ENCODE measurements at places on chromosomes 1 and 21. TPM values are rescaled to one million over a fixed set of nuclear protein-coding genes. Genes with fewer than 3 reads are reported as not detected.

- DNase-seq, result no peak
- H3K4me3 ChIP-seq, result no peak overlapping the region
- H3K36me3 ChIP-seq, result no peaks in the 10 kb centered on the region
- no peaks in the 10 kb centered on the region for H3K4me1 ChIP-seq
- no peak overlapping the region for H3K27ac ChIP-seq
Measured at GRCh38 chr1:153100245-153100644, 5.9 kb upstream of the SPRR2E start.

- H3K4me3 ChIP-seq, result no peak overlapping the region
- peaks cover 3% of the 10 kb centered on the region for H3K36me3 ChIP-seq
- H3K4me1 ChIP-seq, result no peaks in the 10 kb centered on the region
- DNase-seq, result peak; percentile 42
Measured at GRCh38 chr1:77825131-77825709, 45.8 kb downstream of the MIGA1 start.

- H3K4me3 ChIP-seq, result no peak overlapping the region
- no peak overlapping the region for H3K27ac ChIP-seq
- no peaks in the 10 kb centered on the region for H3K4me1 ChIP-seq
- H3K27me3 ChIP-seq, result peaks cover 24% of the 10 kb centered on the region
Measured at GRCh38 chr1:236773919-236774318, 21.2 kb upstream of the MTR start.

DNA sequence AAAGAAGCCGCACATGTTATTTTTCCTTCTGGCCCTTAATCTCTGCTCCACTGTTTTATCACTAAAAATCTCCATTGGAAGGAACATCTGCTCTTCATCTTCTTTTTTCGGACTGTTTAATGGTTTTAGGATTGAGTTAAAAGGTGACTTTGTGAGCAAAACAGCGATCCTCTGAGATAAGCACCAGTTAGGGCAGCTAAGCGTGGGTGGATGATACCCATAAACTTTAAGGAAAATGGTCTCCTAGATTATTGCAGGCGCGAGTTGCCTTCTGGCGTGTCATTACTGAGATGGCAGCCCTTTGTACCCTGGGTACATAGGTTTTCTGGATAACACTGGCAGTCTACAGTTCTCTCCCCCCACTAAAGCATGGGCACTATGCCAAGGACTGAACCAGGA is 44.0 kb upstream of the HMGB4 start:
- no peak overlapping the region for H3K27ac ChIP-seq
- H3K27me3 ChIP-seq, result peaks cover 8% of the 10 kb centered on the region
- no peak overlapping the region for H3K4me3 ChIP-seq
- no peaks in the 10 kb centered on the region for H3K4me1 ChIP-seq

DNA sequence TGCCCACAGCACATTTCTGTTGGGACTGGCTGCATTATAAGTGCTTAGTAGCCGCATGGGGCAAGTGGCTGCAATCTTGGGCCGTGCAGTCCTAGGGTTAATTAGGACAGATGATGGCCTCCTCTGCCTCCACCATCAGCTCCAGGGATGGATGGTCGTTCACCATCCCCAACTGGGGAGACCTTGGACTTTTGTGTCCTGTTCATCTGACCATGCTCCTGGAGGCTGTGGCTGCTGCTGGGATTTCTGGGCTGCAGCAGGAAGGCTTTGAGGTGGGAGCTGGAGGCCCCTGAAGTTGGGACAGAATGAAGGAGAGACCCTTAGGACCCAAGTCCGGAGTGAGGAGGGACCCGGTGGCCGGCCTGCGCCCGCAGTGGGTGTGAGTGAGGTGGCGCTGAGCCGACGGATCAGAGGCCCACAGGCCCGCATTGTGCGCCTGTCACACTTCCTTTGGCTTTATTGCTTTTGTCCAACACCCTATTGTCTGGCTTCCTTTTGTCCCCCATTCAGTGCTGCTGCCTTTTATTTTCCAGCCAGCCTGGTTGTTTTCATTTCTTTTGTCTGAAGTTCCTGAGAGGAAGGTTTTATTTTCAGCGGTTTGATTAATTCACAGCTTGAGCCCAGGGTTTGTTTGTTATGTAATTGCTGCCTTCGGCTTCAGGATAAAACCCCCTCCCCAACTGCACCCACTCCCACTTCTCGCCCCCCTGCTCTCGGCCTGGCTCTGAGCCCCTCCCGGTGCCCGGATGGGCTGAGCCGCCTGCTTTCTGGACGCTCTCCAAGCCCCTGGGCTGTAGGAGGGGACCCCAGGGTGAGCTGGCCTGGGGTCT is 35.6 kb downstream of the SOX13 start:
- H3K27me3 ChIP-seq, result peaks cover 4% of the 10 kb centered on the region
- no peak overlapping the region for H3K4me3 ChIP-seq
- peaks cover 8% of the 10 kb centered on the region for H3K4me1 ChIP-seq
- no peak overlapping the region for H3K27ac ChIP-seq

GRCh38 chr21:19228226-19228625 is 824.6 kb upstream of the TMPRSS15 start:
- H3K27ac ChIP-seq, result no peak overlapping the region
- no peaks in the 10 kb centered on the region for H3K36me3 ChIP-seq
- H3K4me3 ChIP-seq, result no peak overlapping the region
- no peaks in the 10 kb centered on the region for H3K4me1 ChIP-seq
- no peaks in the 10 kb centered on the region for H3K27me3 ChIP-seq

DNA sequence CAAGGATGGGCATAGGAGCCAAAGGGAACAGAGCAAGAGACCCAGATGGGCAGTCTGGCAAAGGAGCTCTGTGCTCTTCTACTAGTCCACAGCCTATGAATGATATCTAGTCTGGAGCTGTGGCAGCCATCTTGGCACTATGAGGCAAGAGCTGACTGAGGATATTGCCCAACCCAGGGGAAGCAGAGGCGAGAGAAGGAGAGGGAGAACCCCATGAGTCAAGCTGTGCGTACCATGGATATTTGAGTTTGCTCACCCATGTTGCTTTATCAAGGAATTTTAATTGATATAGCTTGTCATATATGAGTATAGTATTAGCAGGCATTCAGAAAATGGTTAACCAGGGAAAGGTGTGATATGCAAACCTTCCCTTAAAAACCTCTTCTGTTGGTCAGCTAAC is 420.9 kb downstream of the PRDM2 start:
- H3K36me3 ChIP-seq, result no peaks in the 10 kb centered on the region
- no peaks in the 10 kb centered on the region for H3K4me1 ChIP-seq
- no peak for DNase-seq
- peaks cover 20% of the 10 kb centered on the region for H3K27me3 ChIP-seq

- H3K4me3 ChIP-seq, result no peak overlapping the region
- H3K4me1 ChIP-seq, result no peaks in the 10 kb centered on the region
- no peaks in the 10 kb centered on the region for H3K27me3 ChIP-seq
- DNase-seq, result no peak
- no peak overlapping the region for H3K27ac ChIP-seq
Measured at GRCh38 chr1:89975540-89976125, 19.3 kb upstream of the ZNF326 start.

- H3K36me3 ChIP-seq, result peaks cover 32% of the 10 kb centered on the region
- no peak overlapping the region for H3K4me3 ChIP-seq
- H3K27me3 ChIP-seq, result no peaks in the 10 kb centered on the region
Measured at GRCh38 chr1:15916916-15917315, 59.0 kb downstream of the ZBTB17 start.

DNA sequence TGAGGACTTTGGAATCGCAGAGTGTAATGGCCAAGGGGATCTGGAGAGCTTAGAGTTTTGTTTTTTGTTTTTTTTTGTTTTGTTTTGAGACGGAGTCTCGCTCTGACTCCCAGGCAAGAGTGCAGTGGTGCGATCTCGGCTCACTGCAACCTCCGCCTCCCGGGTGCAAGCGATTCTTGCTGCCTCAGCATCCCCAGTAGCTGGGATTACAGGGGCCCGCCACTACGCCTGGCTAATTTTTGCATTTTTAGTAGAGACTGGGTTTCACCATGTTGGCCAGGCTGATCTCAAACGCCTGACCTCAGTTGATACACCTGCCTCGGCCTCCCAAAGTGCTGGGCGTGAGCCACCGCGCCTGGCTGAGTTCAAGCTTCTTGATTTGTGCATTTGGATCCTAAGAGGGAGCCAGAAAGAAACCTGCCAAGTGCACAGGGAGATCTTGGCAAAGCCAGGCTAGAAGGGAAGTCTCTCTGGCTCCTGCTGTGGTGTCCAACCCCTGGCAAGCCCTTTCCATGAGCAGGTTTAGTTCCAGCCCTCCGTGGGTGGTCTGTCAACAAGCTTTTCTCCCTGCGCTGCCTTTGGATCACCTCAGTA is 852 bp downstream of the FAAH start:
- peaks cover 22% of the 10 kb centered on the region for H3K27me3 ChIP-seq
- peak overlapping the region; percentile 25 for H3K4me3 ChIP-seq
- no peak overlapping the region for H3K27ac ChIP-seq
- peaks cover 5% of the 10 kb centered on the region for H3K4me1 ChIP-seq
- peaks cover 18% of the 10 kb centered on the region for H3K36me3 ChIP-seq
- no peak for DNase-seq

GRCh38 chr1:55631509-55631908 is 416.3 kb upstream of the USP24 start:
- no peak overlapping the region for H3K4me3 ChIP-seq
- no peaks in the 10 kb centered on the region for H3K36me3 ChIP-seq
- no peak for DNase-seq
- H3K27me3 ChIP-seq, result peaks cover 13% of the 10 kb centered on the region

- peaks cover 9% of the 10 kb centered on the region for H3K27me3 ChIP-seq
- peaks cover 52% of the 10 kb centered on the region for H3K4me1 ChIP-seq
- H3K36me3 ChIP-seq, result peaks cover 27% of the 10 kb centered on the region
Measured at GRCh38 chr1:6460301-6461050, 5.5 kb downstream of the TNFRSF25 start.

DNA sequence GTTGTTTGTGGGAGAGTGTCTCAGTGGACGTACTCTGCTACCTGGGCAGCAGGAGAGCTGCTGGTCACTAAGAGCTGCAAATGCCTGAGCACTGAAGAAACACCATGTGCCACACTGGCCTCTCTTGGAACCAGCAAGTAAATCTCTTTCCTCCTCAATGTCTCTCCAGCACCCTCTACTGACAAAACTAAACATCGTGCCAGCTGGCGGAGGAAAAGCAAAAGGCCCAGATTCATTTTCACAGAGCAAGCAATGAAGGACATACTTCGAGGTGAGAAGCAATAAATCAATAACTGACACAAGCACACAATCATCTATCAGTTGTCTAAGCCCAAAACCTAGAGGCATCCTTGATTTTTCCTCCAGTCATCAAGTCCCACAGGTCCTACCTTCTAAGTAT is 78.1 kb downstream of the RERE start:
- no peak overlapping the region for H3K4me3 ChIP-seq
- peaks cover 12% of the 10 kb centered on the region for H3K4me1 ChIP-seq
- peaks cover 10% of the 10 kb centered on the region for H3K36me3 ChIP-seq
- H3K27me3 ChIP-seq, result no peaks in the 10 kb centered on the region
- H3K27ac ChIP-seq, result no peak overlapping the region
- DNase-seq, result no peak

- H3K27ac ChIP-seq, result no peak overlapping the region
- H3K4me1 ChIP-seq, result peaks cover 34% of the 10 kb centered on the region
- peaks cover 5% of the 10 kb centered on the region for H3K27me3 ChIP-seq
- no peaks in the 10 kb centered on the region for H3K36me3 ChIP-seq
Measured at GRCh38 chr1:186615332-186615731, 64.9 kb downstream of the PTGS2 start.

DNA sequence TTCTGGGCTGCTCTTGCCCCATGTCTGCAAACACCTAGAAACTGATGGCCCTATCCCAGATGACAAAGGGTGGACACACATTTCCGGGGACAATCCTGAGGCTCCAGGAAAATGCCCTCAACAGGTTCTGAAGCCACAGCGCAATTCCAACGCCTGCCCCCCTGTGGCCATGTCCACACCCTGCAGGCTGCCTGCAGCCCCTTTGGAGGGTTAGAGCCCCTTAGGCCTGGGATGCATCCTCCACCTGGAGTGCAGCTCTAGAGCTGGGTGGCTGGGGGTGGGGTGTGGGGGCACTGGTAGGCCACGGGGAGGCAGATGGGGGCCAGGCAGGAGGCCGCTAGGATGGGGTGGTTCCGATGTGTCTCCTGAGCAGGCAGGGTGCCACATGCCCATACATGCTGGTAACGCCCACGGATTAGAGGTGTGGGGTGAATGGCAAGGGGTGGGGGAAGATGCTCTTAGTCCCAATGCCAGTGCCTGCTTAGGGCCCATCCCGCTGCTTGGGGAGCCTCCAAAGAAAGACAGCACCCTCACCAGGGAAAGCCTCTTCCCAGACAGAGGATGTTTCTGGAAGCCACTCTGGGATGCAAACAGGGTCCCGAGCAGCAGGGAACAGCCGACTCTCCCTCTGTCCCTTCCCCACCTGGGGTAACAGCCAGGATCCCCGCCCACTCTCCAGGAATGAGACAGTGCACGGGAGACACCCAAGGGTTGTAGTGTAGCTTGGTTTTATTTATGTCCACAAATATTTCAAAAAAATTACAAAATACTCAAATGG is 34.0 kb downstream of the SLC45A1 start:
- peaks cover 4% of the 10 kb centered on the region for H3K4me1 ChIP-seq
- H3K4me3 ChIP-seq, result no peak overlapping the region
- peaks cover 5% of the 10 kb centered on the region for H3K36me3 ChIP-seq

DNA sequence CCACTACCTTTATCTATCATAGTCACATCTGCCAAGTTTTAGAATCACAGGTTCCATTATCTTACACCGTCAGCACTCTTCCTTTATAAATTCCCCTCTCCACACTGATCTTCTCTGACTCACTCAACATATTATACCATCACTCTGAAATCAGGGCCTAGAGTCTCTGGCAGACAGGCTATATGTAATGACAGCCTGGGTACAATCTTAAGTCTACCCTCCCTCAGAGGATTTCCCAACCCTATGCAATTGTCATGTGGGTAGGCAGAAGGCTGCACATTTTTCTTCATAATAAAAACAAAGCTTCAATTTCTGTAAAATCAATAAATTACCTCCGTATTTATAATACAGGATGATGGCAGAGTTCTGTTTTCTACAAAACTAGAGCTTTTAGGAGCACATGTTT is 138.0 kb downstream of the RERE start:
- DNase-seq, result no peak
- no peak overlapping the region for H3K4me3 ChIP-seq
- H3K27me3 ChIP-seq, result no peaks in the 10 kb centered on the region
- H3K4me1 ChIP-seq, result peaks cover 28% of the 10 kb centered on the region
- no peak overlapping the region for H3K27ac ChIP-seq

GRCh38 chr1:193519922-193520321 is 333.5 kb upstream of the B3GALT2 start:
- no peak for DNase-seq
- no peaks in the 10 kb centered on the region for H3K27me3 ChIP-seq
- H3K4me1 ChIP-seq, result peaks cover 6% of the 10 kb centered on the region

DNA sequence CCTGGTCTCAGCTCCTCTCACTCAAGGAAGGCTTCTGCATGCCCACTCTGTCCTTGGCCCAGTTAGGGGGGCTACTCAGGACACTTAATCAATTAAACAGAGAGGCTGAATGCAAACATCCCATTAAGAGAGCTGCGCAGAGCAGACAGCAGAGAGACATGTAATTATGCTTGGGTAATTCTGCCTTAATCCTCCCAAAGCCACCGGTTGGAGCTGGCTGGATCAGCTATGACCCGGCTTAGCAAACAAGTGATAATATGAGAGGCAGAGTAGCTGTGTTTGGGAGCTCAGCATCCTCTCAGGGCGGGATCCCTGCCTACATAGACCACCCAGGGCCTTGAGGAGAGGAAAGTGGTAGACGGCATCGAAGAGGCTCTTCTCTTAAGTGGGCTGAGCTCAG is 183.2 kb downstream of the GRIK3 start:
- peaks cover 26% of the 10 kb centered on the region for H3K27me3 ChIP-seq
- H3K4me3 ChIP-seq, result no peak overlapping the region
- no peak overlapping the region for H3K27ac ChIP-seq

GRIK1 gene
- not detected for total RNA-seq

WNT9A gene
- not detected for total RNA-seq

SPATA1 gene
- 1.8 TPM for total RNA-seq

G0S2 gene
- total RNA-seq, result 139 TPM

KCNJ10 gene
- not detected for total RNA-seq

Measured in activated naive CD4-positive, alpha-beta T cell treated with anti-CD3 and anti-CD28 coated beads for 36 hours (primary cell).